AG04450 (cell line): ENCODE measurements at places on chromosomes 11 and 22. TPM values are rescaled to one million over a fixed set of nuclear protein-coding genes. Genes with fewer than 3 reads are reported as not detected.

Gene KRTAP5-11
- not detected in 2 replicates for polyA plus RNA-seq

Gene SESN3
- 2.8 and 4.2 TPM in 2 replicates for polyA plus RNA-seq

DNA sequence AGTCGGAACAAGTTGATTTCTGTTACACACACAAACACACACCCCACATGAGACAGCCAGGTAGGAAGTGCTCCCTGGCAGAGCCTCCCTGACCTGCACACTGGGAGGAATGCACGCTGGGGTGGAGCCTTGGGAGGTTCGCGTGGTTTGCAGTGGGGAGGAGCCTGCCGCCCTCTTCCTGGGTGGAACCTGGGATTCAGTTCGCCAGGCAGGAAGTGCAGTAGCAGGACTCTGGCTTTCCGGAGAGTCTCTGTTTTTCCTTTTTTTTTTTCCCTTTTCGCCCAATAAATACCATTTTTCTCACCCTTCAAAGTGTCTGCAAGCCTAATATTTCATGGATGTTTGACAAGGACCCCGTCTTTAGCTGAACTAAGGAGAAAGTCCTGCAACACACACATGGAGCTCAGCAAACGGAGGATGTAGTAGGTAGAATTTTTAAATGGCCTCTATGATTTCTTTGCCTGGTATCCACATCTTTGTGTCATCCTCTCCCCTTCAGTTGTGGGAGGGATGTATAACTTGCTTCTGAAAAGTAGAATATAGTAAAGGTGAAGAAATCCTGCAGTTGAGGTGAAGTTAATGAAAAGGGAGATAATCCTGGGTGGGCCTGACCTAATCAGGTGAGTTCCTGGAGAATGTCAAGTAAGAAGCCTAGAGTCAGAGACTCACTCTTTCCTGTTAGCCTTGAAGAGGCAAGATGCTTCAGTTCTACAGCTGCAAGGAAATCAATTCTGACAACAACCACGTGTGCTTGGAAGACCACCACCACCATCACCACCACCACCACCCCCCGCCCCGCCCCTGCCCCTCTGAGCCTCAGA is 72.9 kb downstream of the PIWIL4 start:
- DNase-seq: no peak

- DNase-seq: no peak
Observed at GRCh38 chr11:112297248-112297866, 36.7 kb upstream of the PLET1 start.

DNA sequence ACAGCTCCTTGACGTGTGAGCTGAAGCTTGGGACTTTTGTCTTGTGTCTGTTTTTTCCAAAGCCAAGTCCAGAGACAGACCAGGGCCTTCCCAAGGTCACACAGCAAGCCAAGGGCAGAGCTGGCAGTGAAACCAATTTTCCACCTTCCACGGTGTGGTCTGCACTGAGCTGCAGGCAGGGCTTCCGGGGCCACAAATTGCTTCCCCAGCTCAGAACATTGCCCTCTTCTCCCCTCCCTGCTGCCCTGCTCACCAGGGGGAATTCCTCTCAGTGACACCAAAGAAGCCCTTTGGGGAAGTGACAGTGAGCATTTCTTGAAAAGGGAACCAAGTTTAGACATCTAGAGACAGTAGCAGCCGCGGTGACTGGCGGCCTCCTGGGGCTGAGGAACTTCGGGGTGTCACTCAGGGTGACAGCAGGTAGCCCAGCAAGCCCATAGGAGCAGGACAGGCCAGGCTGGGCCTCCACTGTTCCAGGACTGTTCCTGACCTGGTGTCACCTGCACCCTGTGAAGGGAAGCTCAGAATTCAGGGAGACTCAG is 9.2 kb downstream of the FXYD2 start:
- DNase-seq: no peak
